ENCODE measurements at places on chromosomes 3 and 15.

DNA sequence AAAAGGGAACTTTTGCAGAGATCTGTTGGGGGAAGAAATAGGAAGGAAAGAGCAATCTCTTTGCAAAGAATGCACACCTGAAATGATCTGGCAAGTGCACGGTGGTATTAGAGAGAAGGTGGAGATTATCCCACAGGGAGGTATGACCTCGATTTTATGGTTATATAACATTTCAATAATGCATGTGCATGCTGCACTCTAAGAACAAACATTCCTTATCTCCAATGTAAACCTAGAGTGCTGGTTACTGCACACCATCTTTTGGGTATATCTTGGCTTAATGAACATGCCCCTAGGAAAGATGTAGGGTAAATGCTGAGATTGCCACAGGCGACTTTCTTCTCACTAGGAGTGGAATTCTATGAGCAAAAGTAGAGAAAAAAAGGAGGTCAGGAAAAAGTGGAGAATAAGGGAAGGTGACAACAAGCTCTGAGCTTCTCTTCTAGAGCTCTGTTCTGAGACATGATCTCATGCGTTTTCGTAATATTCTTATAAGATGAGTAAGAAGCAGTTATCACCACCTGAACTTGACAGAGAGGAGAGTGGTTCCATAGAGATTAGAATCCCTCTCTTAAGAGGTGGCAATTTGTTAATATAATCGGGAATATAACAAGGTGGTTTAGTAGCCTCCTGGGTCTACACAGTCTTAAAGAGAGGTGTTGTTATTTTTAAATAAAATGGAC, 117.5 kb upstream of the TMC3 start:
- no peak overlapping the region for H3K4me3 ChIP-seq
- no peaks in the 10 kb centered on the region for H3K36me3 ChIP-seq
- H3K4me1 ChIP-seq, result peaks cover 8% of the 10 kb centered on the region
- no peak for DNase-seq
- H3K27me3 ChIP-seq, result no peaks in the 10 kb centered on the region

DNA sequence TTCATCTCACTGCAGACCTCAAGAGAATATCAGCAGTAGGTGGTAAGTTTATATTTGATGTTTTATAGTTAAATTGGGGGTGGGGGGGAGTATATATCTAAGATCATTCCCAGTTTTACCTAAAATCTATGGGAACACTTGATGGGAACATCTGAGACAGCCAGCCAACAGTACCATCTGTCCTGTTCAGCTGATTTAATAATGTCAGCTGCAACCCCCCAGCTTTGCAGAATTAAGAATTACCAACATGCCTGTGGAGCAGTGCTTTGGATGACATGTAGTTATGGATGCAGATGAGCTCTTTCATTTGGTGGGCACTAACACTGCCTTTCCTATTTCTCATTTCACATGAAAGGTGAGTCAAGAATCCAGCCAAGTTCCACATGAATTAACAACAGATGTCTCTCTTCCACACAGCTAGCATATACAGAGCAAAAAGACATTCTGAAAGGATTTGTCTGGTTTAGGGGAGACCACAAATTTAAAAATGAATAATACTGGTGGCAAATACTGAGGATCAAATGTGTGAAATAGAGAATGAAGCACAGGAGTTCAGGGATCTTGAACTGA, 76.2 kb downstream of the SETD5 start:
- H3K27me3 ChIP-seq, result no peaks in the 10 kb centered on the region
- H3K4me3 ChIP-seq, result no peak overlapping the region
- H3K27ac ChIP-seq, result no peak overlapping the region
- DNase-seq, result no peak

DNA sequence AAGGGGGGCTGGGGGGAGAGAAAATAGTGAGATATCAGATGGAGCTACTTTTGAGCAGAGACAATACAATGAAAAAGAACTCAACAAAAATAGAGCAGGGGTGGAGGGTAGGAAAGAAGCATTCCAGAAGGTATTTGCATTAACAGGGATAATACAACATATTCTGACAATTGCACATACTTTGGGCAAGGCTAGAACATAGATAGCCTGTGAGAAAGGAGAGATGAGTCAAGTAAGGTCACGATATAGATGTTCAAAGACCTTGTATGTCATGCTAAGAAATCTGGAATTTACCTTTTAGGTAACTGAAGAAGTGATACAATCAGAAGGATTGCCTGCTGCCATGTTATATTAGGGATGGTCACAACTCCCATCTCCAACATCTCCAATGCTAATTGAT, 155.2 kb downstream of the GSK3B start:
- H3K27me3 ChIP-seq, result no peaks in the 10 kb centered on the region
- H3K36me3 ChIP-seq, result no peaks in the 10 kb centered on the region
- no peak overlapping the region for H3K27ac ChIP-seq
- H3K4me1 ChIP-seq, result peaks cover 6% of the 10 kb centered on the region
- H3K4me3 ChIP-seq, result no peak overlapping the region
- no peak for DNase-seq

GRCh38 chr15:71149646-71150557, 34.6 kb downstream of the THSD4 start:
- no peaks in the 10 kb centered on the region for H3K27me3 ChIP-seq
- H3K36me3 ChIP-seq, result peaks cover 25% of the 10 kb centered on the region
- H3K4me3 ChIP-seq, result no peak overlapping the region

- H3K4me3 ChIP-seq, result peak overlapping the region; percentile 82
- H3K27me3 ChIP-seq, result no peaks in the 10 kb centered on the region
- H3K36me3 ChIP-seq, result no peaks in the 10 kb centered on the region
Observed at GRCh38 chr3:188154809-188155574, 1.0 kb downstream of the LPP start.

GRCh38 chr3:43932921-43933320, 242.2 kb downstream of the ABHD5 start:
- peaks cover 3% of the 10 kb centered on the region for H3K27me3 ChIP-seq
- peaks cover 4% of the 10 kb centered on the region for H3K4me1 ChIP-seq
- DNase-seq, result no peak
- no peaks in the 10 kb centered on the region for H3K36me3 ChIP-seq
- H3K4me3 ChIP-seq, result no peak overlapping the region

All from keratinocyte (primary cell).